Activated T-cell treated with anti-CD3 and anti-CD28 coated beads for 4 hours (primary cell): ENCODE measurements at places on chromosomes 3 and 15.

GRCh38 chr15:79918278-79918677, 21.5 kb upstream of the MTHFS start:
- DNase-seq = no peak

DNA sequence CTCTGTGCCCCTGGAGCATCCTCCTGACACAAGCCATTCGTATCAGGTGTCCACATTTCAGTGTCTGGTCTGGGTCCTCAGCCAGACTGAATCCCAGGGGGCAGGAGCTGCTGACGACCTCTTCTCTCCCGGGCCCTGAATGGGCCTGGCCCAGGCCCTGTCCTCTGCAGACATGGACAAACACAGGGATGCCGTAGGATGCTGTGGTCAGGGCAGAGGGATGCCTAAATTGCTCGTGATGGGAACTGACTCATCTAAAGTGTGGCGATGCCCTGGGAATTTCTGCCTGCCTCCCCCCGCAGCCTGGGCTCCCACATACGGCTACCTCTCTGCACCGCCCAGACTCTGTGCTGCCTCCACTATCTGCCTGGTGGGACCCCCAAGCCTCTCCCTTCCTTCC, 58.5 kb upstream of the CTSH start:
- no peak for DNase-seq

DNA sequence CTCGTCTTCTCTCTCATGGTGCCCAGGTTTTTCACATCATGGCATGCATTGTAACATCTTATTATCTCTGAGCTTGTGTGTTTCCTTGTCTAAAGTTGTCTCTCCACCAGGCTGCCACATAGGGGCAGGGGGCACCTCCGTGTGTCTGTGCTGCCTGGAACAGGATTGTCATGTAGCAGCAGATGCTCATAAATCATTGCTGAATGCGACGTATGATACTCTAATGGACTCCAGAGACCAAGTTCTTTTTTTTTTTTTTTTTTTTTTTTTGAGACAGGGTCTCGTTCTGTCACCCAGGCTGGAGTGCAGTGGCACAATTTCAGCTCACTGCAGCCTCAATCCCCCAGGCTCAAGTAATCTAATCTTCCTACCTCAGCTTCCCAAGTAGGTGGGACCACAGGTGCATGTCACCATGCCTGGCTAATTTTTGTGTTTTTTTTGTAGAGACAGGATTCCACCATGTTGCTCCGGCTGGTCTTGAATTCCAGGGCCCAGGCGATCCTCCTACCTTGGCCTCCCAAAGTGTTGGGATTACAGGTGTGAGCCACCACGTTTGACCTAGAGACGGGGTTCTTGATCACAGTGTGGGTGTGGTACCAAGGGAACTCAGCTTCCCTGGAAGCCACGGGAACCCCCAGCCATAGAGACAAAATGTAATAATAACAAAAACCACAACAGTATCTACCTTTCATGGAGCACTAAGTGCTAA, 4.7 kb upstream of the DNASE1L3 start:
- no peak for DNase-seq

DNA sequence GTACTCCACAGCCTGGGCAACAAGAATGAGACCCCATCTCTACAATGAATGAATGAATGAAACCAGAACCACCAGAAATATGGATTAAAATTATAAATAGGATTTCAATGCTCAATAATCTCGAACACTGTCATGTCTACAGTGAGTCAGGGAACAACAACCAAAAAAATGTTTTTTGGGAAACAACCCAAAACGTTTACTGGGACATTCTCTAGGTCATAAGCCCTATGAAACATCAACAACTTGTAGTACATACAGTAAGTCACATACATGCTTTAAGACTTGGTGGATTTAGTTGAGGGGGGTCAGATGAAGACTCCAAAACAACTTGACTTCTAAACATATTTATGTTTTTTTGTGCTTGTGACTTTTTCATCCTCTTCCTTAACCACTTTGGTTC, 511.2 kb downstream of the FOXP1 start:
- DNase-seq = no peak

GRCh38 chr3:71186801-71187200, 396.7 kb downstream of the FOXP1 start:
- DNase-seq = no peak

DNA sequence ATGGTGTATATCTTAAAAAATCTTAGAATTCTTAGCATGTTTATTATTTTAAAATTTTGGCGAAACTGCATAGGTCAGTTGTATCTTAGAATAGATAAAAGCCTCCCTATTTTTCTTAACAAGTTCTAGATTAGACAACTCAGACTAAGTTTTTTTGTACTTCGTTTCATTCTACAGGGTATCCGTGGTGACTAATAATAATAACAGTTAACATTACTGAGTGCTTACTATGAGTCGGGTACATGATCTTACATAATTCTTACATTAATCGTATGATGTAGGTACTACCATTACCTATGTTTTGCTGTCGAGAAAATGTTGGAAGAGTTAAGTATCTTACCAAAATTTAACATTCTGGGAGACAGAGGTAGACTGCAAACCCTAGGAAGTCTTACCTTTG, 60.7 kb downstream of the UBE2E2 start:
- DNase-seq = no peak

- DNase-seq = no peak
These were observed 30.3 kb downstream of the DUSP7 start for GRCh38 chr3:52026041-52026440.

GRCh38 chr3:153113541-153113940, 48.5 kb upstream of the RAP2B start:
- DNase-seq = no peak

- no peak for DNase-seq
These were observed 235.3 kb downstream of the IGSF11 start for GRCh38 chr3:118799303-118799702.

- no peak for DNase-seq
These were observed 41.3 kb downstream of the GLDN start for GRCh38 chr15:51382787-51383186.

DNA sequence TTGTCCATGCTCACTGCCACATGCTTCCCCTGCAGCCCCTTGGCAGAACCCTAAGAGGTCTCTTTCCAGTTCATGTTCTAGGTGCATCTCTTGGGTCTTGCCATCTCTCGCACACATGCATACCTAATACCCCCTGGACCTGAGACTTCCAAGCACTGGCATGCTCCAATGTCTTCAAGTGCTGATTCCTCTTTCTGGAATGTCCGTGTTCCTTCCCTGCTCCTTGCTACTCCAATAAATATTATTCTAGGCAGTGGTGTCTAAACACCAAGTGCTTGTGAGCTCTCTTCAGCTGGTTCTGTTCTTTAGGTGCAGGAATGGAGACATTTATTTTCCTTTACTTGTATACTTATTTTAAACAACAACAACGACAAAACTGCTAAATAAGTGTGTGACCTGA, 370.1 kb downstream of the LPP start:
- no peak for DNase-seq

GRCh38 chr3:125062904-125063618, 7.3 kb upstream of the HEG1 start:
- DNase-seq = no peak

GRCh38 chr3:108412121-108412750, 98.2 kb downstream of the MYH15 start:
- no peak for DNase-seq

DNA sequence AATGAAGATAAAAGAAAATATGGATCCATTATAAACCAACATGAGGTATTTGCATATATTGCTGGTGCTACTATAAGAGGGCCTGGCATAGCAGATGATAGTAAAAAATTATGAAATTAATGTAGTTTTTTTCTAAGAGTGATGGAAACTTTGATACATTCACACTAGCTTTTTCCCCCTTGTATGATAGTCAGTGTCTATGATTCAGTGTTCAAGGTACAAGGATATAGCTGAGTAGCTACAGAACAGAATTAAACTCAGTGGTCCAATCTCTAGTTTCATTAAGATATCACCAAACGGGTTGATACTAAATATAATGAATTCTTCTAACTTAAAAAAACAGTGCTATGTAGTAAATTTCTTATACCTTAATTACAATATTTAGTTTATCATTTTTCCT, 49.9 kb upstream of the XRN1 start:
- no peak for DNase-seq

DNA sequence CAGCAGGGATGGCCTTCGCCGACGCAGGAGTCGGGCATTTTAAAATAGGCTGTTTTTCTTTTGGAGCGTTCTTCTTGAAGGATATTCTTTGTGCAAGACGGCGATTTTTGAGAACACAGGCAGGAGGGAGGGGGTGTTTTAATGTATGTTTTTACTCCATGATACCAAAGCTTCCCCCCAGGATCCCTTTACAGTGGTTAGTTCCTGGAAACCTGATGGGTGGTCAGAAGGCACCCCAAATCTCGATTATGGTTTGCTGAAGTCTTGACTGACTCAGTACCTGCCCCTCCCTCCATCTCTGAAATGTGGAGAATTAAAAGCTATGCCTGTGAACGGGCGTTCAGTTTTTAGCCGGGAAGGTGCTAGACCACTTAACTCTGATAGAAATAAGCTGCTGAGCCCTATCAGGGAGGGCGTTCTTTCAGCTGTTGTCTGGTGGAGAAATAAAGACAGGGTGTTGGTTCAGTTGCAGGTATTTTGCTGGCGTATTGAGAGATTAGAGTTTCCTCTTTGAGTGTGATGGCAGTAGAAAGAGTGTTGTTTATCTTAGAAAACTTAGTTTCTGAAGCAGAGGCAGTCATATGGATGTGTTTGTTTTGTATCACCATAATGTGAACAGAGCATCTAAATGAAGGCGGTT, 3.4 kb downstream of the IGF1R start:
- DNase-seq = no peak

- no peak for DNase-seq
These were observed 14.3 kb upstream of the BCL6 start for GRCh38 chr3:187759601-187760000.

DNA sequence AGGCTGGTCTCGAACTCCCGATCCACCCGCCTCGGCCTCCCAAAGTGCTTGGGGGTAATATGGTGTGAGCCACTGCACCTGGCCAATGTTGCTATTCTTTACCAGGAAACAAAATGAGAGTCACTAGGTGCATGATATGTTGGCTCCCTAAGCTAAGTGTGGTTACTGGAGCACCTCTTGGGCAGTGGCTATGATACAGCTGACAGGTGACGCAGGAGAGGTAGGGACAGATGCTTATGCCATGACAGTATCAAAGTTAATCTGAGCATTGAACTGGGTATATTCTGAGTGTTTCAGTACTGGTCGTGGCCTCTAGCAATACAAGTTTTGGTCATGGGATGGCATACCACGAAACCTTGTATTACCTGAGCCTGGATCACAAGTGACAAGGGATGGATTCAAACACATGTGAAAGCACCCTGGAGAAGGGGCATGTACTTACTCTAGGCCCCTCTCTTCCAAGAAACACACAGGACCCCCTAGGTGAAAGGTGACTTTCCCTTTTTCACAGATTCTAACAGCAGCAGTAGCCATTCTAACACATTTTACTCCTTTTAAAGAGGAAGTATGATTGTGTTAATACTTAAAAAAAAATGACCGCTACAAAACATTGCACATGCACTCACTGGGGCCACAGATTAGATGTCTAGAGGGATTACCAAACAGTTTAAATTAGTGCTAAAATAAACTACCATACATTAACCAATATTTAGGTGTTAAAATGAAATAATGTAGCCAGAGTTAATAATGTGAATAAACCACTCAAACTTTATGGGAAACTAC, 467.3 kb downstream of the SHQ1 start:
- DNase-seq = no peak

DNA sequence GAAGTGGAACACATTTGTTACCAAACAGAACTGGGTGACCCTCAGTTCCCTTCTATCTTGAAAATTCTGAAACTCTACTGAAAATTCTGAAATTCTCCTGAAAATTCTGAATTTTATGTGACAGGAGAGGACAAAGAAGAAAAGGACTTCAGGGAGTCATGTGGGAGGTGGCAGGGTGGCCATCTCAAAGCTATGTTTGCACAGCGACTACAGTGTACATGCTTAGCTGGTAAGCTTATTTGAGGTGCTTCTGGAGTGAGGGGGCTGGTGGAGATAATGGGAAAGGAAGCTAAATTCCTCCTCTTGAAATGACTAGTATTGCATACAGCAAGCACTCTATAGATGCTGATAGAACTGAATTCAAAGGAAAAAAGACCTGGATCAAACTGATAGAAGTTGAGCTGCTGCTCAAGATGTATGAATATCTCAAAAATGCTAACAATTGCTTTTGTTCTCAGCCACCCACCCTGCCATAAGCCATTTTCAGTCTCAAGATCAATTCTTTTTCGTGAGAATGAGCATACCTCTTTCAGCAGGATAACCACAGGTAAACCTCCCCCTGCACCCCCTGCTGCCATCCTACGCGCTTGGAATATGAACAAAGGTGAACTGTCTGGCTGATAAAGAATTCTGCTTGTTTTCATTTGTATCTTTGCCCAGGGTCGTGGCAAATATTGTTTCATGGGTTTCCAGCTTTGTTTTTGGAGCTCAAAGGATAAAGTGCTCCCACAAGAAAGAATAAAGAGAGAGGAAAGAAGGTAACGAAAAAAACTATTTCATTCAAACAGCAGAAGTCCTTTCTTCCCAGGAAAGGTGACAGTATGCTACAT, 16.6 kb upstream of the ARHGEF3 start:
- DNase-seq = no peak

DNA sequence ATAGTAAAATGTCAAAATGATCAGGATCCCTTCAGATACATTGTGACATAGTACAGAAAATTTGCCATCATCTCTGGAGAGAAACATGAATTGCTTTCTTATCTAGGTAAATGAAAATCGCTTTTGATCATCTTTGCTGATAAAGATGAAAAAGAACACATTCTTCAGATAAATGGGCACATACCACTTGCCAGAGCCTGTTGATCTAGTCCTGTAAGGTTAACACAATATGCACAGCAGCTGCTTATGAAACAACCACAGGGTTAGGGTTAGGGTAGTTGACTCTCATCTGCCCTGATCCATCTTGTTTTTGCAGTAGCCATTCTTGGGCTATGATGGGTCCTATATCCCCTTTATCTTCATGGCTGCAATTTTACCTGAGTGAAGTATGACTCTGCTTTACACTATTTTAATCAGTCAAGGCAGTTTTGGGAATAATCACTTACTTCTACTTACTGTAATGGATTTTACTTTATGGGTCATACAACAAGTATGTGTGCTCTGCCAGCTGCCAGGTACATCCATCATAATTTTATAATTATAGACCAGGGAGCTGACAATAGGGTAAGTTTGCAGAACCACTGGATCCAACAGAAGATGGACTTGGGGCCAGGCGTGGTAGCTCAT, 12.6 kb upstream of the SPINK8 start:
- DNase-seq = no peak

GRCh38 chr15:101118615-101119014, 133.2 kb downstream of the CHSY1 start:
- no peak for DNase-seq

GRCh38 chr3:139297588-139298311, 46.1 kb upstream of the MRPS22 start:
- DNase-seq = no peak

DNA sequence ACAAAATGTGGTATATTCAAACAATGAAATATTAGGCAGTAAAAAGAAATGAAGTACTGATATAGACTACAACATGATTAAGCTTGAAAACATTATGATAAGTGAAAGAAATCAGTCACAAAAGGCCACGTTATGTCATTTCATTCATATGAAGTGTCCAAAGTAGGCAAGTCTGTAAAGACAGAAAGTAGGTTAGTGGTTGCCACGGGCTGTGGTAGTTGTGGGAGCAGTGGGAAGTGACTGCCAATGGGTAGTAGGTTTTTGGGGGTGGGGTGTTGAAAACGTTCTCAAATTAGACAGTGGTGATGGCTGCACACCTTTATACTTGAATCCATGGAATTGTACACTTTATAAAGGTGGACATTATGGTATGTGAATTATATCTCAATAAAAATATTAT, 12.1 kb downstream of the GALNT15 start:
- DNase-seq = no peak
